ENCODE measurements at places on chromosomes 3 and 15. TPM values are rescaled to one million over a fixed set of nuclear protein-coding genes. Genes with fewer than 3 reads are reported as not detected.
A peak's percentile ranks its signal among the peaks of the same experiment; 100 is the strongest.

- DNase-seq, result no peak
Measured at GRCh38 chr3:67691926-67692325, 37.5 kb upstream of the SUCLG2 start.

DNA sequence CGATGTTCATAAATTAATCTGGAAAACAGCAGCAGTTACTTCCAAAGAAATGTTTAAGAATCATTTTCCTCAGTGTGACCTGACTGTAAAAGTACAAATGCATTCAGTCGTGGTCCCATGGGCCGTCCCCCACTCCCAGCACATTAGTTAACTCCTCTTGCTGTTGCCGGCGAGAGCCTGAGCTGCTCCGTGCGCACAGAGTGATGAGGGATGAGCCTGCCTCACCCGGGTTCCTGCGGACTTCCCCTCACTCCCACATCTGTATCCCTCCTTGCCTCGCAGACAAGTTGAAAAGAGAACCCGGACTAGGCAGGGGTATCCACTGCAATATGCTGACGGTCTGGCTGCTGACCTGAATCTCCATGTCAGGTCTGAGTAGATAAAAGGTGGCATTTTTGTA, 861.7 kb upstream of the NR2F2 start:
- DNase-seq, result no peak

GRCh38 chr15:67746450-67746849, 78.9 kb upstream of the SKOR1 start:
- DNase-seq, result peak; percentile 27

Gene SNRPA1
- total RNA-seq, result 176 TPM
